Epithelial cell of proximal tubule (primary cell): ENCODE measurements at places on chromosomes 12 and 14. TPM values are rescaled to one million over a fixed set of nuclear protein-coding genes. Genes with fewer than 3 reads are reported as not detected.
A peak's percentile ranks its signal among the peaks of the same experiment; 100 is the strongest.

Gene EML1
- total RNA-seq = 10.1 and 25.1 TPM in 2 replicates

Gene ZNF140
- total RNA-seq = 9.0 and 9.5 TPM in 2 replicates

Gene WNT1
- not detected in 2 replicates for total RNA-seq

GRCh38 chr12:43213608-43214007 is 338.4 kb downstream of the ADAMTS20 start:
- DNase-seq = no peak

- DNase-seq = no peak
These were observed 104.9 kb downstream of the PDZRN4 start for GRCh38 chr12:41293011-41293410.

- DNase-seq = no peak
These were observed 117.6 kb upstream of the TMCC3 start for GRCh38 chr12:94767956-94768355.

GRCh38 chr14:59018460-59018859 is 170.0 kb upstream of the DAAM1 start:
- DNase-seq = no peak

DNA sequence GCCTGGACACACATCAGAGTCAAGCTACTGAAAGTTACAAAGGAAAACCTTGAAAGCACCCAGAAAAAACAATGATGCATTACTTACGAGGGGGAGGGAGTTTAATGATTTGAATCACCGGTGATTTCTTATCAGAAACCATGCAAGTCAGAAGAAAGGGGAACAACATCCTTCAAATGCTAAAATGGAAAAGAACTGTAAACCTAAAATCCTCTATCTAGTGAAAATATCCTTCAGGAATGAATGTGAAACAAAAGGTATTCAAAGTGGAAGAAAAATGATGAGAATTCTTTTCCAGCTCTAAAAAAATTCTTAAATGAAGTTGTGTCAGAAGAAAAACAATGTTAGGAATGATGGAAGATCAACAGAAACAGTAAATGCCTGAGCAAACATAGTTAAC is 16.8 kb downstream of the SCAF11 start:
- DNase-seq = no peak

DNA sequence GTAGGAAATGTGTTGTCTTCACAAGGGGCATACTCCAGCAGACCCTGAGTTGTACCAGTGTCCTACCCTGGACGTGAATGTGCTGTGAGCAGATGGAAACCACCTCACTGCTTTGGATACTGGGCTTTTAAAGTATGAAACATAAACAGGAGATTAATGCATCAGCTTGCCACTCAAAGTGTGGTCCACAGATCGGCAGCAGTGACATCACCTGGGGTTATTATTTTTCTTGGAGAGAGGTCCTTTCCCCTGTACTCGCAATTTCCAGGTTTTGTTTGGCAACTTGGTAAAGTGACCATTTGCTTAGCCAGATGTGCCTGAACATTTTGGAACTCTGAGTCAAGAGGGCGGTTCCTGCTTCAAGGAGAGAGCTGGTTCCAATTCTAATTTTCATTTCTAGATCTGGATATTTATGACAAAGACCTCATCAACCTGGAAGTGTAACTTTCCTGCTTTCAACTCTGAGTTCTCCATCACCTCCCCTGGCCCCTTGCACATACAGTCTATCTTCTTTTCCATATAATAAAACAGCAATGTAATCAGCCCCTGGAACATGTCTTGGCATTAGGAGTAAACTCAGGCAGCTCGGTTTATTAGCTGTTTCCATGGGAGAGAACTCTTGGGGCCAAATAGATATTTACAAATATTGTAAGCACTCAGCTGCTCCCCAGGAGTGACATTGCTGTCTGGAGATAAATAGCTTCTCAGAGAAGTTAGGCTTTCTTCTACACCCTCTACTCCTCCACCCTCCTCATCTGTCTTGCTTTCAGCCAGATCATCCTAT is 237.0 kb upstream of the TBX3 start:
- DNase-seq = no peak

DNA sequence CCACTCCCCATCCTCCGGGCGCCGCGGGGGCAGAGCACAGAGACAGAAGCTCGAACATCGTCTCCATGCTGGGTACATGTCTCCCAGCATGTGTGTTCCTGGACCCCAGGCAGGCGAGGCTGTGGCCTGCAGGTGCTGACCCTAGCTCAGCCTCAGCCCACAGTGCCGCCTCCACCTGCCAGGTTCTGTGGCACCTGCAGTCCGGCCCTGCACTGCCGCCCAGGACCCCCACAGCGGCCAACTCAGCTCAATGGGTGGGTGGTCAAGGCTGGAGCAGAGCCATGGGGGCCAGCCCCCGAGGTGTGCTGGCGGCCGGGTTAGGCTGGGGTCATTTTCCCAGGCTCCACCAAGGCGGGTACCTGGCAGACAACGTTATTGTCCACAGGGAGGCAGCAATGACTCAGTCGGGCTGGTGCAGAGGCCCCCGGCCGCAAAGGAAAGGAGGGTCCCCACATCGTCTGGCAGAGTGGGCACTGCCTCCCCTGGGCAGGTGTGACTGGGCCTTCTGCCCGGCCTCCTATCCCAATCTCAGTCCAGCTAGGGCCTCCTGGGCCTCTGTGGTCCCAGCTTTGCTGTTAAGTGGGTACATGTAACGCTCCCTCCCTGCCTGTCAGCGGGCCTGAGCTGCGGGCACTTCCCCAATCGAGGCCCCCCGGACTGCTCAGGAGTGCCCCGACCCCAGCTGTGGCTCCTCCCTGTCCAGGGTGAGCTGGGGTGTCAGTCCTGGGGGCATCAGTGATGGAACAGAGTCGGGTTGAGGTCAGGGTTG is 20.2 kb upstream of the NUDT14 start:
- no peak for DNase-seq

- DNase-seq = no peak
These were observed 206.6 kb upstream of the DAAM1 start for GRCh38 chr14:58981840-58982239.

Gene PPFIA2
- 0.06 and 0.80 TPM in 2 replicates for total RNA-seq

GRCh38 chr12:67082221-67082620 is 186.9 kb upstream of the CAND1 start:
- no peak for DNase-seq

- no peak for DNase-seq
These were observed 7.0 kb upstream of the STAB2 start for GRCh38 chr12:103580026-103580425.

DNA sequence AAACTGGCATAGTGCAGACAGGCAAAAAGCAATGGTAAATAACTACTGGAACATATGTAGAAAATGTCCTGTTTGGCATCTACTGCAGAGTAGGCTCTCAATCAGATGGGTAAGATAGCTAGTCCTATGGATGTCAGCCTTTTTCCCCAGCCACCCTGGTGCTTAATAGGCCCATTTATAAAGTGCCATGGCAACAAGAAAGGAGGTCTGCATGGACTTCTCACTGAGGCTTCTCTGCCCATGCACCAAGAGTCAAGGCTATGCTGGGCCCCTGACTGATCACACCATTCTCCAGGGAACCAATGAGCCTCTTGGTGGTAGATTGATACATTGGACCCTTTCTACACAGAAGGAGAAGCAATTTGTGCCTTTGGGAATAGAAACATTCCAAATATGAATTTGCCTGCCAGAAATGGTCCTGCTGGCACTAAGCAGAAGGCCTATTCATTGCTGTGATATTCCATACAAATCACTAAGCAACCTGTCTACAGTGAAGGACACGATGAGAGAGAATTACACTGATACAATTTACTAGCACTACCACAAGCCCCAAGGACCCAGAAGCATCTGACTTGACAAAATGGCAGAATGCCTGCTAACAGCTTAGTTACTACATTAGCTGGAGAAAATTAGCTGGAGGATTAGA is 43.8 kb downstream of the RESF1 start:
- no peak for DNase-seq

DNA sequence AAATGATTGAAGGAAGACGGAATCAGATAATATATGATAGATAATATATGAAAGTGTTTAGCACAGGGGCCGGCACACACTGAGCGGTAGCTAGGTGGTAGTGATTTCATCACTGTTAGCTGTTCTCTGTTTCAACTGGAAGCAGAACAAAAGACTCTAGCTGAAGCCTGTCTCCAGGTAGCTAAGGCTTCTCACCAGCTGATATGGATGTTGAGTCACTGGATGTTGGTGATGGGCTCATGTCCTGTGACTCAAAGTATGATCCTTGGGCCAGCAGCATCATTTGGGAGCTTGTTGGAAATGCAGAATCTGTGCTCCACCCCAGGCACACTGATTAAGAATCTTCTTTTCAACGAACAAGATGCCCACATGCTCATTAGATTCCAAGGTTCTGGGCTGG is 21.7 kb upstream of the KCNA5 start:
- DNase-seq = no peak

- DNase-seq = no peak
These were observed 1.0 kb downstream of the PPP1R36 start for GRCh38 chr14:64550621-64551333.

Gene PRR4
- total RNA-seq = 0.29 and 1.2 TPM in 2 replicates

Gene HSPB8
- 18.6 and 32.3 TPM in 2 replicates for total RNA-seq

Gene TCTN2
- total RNA-seq = 9.5 and 9.9 TPM in 2 replicates

Gene CCDC175
- total RNA-seq = not detected in 2 replicates

Gene SLC39A5
- not detected in 2 replicates for total RNA-seq

DNA sequence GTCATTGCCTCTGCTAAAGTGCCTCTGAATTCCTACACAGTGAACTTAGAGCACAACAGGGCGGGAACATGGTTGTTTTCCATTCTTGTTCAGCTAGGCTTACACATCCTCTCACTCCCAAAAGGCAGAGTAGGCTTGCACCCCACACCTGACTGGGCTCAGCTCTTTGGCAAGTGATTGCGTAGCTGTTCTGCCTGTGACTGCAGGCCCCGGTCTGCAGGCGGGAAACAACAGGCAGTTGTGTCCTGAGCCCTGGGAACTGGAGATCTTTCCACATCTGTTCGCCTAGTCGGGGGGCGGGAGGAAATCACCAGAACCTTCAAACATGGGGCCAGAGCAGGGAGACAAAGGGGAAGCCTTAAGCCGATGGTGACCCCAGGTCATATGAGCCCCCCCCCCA is 274.7 kb downstream of the ZFP36L1 start:
- DNase-seq = no peak

Gene HOXC11
- total RNA-seq = 0.51 and 1.0 TPM in 2 replicates

DNA sequence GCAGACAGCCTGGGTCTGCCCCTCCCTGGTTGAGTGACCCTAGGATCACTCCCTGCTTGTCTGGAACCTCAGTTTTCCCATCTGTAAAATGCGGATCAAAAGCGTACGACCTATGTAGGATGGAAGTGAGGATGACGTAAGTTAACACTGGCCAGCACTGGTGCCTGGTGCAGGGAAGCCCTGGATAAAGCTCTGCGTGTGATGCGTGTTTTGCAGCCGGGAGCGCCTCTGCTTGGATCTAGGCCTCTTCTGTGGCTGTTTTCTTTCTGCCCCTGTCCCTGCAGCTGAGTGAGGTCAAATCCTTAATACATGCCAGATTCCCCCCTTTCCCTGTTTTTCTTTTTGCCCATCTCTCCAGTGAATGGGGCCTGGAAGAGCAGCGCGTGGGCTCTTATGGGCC is 201.5 kb downstream of the RBM19 start:
- no peak for DNase-seq

GRCh38 chr14:26319139-26319864 is 278.5 kb downstream of the NOVA1 start:
- no peak for DNase-seq

- DNase-seq = no peak
These were observed 151.5 kb downstream of the DERA start for GRCh38 chr12:16062611-16063010.

DNA sequence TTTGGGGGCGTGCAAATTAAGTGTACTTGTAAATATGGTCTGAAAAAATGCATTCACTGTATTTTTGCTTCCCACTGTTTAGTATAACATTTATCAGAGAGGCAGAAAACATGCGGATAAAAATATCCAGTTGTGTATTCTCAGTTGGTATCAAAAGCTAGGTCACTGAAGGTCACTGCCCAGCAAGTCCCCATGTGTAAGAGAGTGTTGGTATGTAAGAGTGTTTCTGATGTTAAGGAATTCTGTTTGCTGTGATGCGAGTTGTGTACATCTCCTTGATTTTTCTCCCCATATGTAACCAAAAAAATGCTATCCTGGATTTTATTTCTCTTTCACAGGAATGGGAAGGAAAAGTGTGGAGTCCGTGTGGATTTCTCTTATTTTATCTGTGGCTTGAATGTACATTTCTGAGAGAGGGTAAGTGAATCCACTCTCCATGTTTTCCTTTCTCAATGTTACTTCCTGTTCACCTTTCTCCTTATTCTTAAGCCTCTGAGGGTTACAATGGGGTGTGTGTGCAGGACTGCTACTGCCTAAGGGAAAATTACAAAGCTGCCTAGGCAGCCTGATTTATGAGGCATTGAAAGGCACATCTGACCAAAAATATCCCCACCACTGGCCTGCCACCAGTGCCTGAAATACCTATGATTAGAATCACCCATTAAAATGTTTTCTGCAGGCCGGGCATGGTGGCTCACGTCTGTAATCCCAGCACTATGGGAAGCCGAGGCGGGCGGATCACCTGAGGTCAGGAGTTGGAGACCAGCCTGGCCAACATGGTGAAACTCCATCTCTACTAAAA is 97.9 kb upstream of the USP44 start:
- no peak for DNase-seq

Gene SLC17A8
- not detected in 2 replicates for total RNA-seq

GRCh38 chr14:51394384-51394783 is 154.3 kb downstream of the TMX1 start:
- no peak for DNase-seq

Gene SIX4
- total RNA-seq = 9.5 and 11.4 TPM in 2 replicates

DNA sequence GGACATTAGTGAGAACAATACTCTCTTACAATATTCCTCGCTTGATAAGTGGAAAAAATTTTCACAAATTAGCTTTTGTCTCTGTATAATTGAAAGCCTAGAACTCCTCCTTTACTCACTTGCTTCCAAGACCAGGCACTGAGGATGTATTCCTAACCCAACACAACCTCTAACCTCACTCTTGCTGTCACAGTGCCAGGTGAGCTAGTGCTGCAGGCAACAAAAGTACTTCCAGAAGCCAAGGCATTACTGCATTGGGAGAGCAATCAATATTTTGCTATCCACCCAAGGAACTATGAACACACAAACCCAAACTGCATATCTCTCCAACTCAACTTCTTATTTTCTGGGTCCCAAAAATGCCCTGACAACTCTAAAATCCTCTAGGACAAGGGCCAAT is 1081.0 kb downstream of the VRK1 start:
- no peak for DNase-seq

GRCh38 chr14:105086833-105087307 is 21.6 kb upstream of the GPR132 start:
- no peak for DNase-seq

Gene CNOT2
- total RNA-seq = 62.6 and 75.3 TPM in 2 replicates

Gene IKBIP
- 48.3 and 48.7 TPM in 2 replicates for total RNA-seq

Gene EGLN3
- 2.0 and 7.0 TPM in 2 replicates for total RNA-seq

- DNase-seq = peak; percentile 90
These were observed 1202.3 kb downstream of the BCL11B start for GRCh38 chr14:98069712-98070171.

Gene PELI2
- total RNA-seq = 4.2 and 6.6 TPM in 2 replicates

DNA sequence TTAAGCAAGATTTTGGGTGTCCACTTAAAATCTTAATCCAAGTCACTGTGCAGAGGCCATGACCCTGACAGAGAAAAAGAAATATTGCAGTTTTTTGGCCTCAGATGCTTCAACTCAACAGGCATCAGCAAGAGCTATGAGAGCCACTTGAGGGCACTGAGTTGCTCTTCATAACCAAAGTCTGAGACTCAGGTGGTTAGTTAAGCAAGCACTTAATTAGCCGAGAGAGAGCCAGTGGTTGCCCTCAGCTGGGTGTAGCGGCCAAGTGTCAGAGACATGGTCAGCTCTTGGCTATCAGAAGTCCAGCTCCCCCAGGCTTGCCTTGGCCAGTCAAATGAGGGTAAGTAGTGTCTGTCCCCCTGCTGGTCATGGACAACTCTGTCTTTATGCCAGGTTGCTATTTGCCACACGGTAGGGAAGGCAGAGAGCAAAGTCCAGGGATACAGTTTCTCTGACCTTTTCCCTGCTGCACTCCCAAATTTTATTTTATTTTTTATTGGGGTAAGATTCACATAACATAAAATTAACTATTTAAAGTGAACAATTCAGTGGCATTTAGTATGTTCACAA is 9.0 kb upstream of the KRT71 start:
- no peak for DNase-seq
